ENCODE measurements at places on chromosomes 1 and 21.

GRCh38 chr1:42979896-42980800 lies 21.5 kb upstream of the SLC2A1 start:
- no peak for DNase-seq

DNA sequence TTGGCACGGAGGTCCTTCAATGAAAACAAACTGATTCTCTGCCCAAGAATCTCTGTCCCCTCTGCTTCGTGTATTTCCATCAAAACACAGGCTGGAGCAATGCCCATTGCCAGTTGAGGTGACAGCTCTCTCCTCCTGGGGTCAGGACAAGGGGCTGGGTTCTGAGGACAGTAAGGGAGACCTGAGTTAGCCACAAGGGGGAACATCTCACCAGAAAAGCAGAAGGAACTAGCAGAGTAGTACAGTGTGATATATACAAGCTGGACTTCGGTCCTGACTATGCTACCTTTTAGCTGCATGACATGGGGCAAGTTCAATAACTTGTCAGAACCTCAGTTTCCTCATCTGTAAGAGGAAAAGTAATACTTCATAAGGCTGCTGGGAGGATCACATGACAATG lies 50.3 kb downstream of the SYT2 start:
- DNase-seq = no peak

DNA sequence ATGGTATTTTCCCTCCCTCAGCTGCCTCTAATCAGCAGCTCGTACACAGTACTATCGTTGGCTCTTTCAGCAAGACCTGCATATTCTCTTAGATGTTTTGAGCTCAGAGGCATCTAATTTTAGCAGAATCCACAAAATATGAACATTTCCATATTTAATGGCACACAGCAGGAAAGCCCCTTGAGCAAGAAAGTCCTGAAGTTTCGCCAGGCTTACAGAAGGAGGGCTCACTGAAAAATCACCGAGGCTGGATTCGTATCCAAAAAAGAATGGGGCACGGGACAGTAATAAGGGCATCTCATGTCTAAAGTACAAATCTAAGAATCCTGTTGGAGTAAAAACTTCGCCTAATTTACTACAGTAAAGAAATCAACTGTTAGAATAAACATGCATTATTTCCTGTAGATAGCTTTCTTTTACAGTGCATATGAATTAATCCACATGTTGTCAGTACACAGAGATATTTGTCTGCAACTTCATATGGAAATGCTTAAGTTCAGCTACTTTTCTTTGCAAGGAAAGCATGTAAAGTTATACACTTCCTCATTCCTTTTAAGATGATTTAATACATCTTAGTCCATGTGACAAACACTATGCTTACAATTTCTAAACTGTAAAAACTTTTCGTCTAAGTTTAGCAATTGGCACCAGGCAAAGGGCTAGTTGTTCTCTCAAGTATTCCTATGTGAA lies 1205.3 kb upstream of the ADGRL4 start:
- peak; percentile 21 for DNase-seq

DNA sequence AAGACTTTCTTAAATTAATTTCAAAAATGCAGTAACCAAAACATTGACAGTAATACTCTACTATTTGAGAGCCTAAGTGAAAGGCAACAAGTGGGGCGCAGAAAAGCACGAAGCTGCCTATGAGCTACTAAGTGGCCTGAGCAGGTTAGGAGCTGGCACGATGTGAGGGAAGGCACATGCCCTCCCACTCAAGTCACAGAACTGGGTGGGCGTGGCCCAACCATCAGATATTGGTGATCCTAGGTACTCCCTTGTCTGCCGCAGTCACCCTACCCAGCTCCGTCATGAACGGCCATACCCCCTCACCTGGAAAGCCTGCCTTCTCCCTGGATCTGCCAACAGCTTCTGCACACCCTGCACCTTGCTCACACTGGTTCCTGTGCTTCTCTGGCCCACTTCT lies 40.8 kb downstream of the SSBP3 start:
- no peak for DNase-seq

GRCh38 chr1:6435129-6435528 lies 10.6 kb downstream of the ESPN start:
- DNase-seq = no peak

GRCh38 chr21:29145354-29145782 lies 14.9 kb downstream of the MAP3K7CL start:
- peak; percentile 91 for DNase-seq

- no peak for DNase-seq
These were observed 2.7 kb downstream of the PDE9A start for GRCh38 chr21:42655796-42656770.

DNA sequence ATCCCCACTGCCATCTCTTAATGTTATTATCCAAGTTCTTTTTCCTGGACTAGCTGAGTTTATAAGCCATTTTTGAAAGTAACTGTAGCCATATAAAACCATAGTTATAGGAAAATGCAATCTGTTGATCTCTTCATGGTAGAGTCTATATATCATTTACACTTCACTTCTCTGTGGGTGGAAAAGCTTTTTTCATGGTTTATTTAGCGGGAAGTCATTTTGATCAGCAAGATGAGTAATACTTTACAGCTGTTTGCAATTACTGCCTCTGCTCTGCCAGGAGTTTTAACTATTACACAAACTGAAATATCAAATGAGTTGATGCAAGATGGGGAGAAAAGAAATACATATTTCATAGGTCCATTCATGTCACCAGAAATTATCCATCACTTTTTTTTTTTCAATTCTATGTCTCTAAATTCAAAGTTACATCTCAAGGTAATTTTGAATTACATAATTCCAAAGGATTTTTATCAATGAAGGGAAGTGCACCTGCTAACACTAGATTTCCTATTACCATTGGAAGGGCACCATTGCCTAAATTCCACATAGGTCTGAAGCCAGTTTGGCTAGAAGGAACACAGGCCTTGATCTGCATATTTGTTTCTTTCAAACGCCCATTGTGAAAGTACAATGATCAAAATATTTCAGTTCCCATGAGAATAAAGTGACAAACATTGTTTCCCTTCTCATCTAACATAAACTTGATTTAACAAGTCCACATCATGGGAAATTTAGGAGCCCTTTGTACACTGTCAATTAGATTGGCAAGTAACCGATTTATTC lies 296.7 kb downstream of the ZNF326 start:
- DNase-seq = peak; percentile 0

- peak; percentile 74 for DNase-seq
These were observed 148.6 kb downstream of the C1orf21 start for GRCh38 chr1:184535191-184535970.

- no peak for DNase-seq
These were observed 10.1 kb upstream of the TFF1 start for GRCh38 chr21:42376338-42376982.

DNA sequence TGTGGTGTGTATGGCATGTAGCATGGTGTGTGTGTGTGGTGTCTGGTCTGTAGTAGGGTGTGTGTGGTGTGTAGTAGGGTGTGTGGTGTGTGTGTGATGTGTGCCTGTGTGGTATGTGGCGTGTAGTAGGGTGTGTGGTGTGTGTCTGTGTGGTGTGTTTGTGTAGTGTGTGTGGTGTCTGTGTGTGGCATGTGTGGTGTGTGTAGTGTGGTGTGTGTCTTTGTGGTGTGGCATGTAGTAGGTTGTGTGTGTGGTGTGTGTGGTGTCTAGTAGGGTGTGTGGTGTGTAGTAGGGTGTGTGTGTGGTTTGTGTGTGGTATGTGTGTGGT lies 85.5 kb downstream of the SYT2 start:
- no peak for DNase-seq

GRCh38 chr1:161185282-161185682 lies 8.0 kb upstream of the B4GALT3 start:
- peak; percentile 73 for DNase-seq

- peak; percentile 1 for DNase-seq
These were observed 239.3 kb downstream of the KCNK2 start for GRCh38 chr1:215321802-215322201.

- peak; percentile 48 for DNase-seq
These were observed 20.4 kb upstream of the SCAF4 start for GRCh38 chr21:31752352-31752751.

DNA sequence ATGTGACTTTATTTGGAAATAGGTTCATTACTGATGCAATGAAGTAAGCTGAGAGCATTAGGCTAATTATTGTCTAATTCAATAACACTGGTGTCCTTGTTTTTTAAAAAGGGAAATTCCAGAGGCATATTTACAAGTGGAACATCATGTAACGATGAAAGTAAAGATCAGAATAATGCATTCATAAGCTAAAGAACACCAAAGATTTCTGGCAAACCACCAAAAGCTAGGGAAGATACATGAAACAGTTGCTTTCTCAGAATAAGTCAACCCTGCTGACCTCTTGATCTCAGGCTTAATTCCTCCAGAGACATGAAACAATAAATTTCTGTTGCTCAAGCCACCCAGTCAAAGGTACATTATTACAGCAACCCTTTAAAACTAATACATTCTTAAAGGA lies 20.3 kb upstream of the IFI16 start:
- no peak for DNase-seq

GRCh38 chr1:33228935-33229487 lies 27.3 kb upstream of the ZNF362 start:
- peak; percentile 92 for DNase-seq

- peak; percentile 46 for DNase-seq
These were observed 1.9 kb downstream of the EIF4G3 start for GRCh38 chr1:21174654-21175323.

DNA sequence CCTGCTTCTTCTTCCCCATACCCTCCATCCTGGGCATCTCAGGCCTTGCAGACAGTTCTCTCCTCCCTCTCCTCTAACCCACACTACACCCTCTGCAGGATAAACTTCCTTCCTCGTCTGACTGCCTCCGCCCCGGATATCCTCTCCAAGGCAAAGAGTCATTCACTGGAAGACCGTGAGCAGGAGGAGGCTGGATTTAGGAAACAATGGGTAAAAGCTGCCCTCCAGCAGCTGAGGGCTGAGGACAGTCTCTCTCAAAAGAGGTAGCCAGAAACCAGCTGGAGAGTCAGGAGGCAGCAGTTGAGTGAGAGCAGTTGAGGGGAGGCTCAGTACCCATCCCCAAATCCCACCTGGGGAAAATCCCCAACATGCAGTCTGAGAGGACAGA lies 1.4 kb downstream of the CSRP1 start:
- peak; percentile 46 for DNase-seq

- no peak for DNase-seq
These were observed 268.1 kb downstream of the SEC16B start for GRCh38 chr1:177701654-177702353.

Data from foreskin fibroblast (primary cell).